ENCODE measurements at places on chromosomes 16 and 17. TPM values are rescaled to one million over a fixed set of nuclear protein-coding genes. Genes with fewer than 3 reads are reported as not detected.

- DNase-seq = peak; percentile 76
Observed at GRCh38 chr17:3034578-3034920, 28.9 kb downstream of the OR1D5 start.

- no peak for DNase-seq
Observed at GRCh38 chr16:19210280-19210924, 42.4 kb downstream of the SYT17 start.

GRCh38 chr16:13193721-13194120, 292.3 kb downstream of the SHISA9 start:
- DNase-seq = no peak

ASGR1 gene
- 2.4 TPM for total RNA-seq
